ENCODE measurements at places on chromosomes 11 and 22.

GRCh38 chr11:65486570-65487466 is 12.0 kb upstream of the MALAT1 start:
- DNase-seq = no peak

GRCh38 chr11:103768816-103769215 is 267.6 kb upstream of the DDI1 start:
- DNase-seq = no peak

DNA sequence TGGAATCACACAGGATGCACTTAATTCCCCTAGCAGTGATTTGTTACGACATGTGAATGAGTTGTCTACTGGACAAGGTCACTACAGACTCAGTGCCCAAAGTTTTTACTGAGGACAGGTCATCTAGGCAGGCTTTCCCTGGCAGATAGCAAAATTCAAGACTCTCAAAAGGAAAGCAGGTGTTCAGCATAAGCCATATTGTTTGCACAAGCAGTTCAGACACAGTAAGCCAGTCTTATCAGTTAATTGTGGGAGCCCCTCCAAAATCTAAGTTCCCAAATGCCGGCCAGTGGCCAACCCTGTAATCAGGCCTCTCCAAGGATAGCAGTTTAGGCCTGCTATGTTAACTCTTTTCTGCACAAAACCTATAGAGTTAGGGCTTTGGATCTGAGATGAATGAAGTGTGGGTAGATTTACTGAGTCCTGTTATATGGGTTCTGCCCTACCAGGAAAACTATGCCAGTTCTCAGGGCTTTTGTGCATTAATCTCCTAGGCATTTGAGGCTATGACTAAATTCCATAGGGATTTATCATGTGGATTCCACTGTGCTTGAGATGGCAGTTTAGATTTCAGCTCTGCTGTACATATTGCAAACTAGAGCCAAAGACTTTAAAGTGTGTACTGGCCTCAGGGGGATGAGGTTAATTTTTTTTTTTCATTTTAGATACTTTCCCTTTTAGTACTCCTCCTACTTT is 4.8 kb upstream of the ARHGEF12 start:
- no peak for DNase-seq

DNA sequence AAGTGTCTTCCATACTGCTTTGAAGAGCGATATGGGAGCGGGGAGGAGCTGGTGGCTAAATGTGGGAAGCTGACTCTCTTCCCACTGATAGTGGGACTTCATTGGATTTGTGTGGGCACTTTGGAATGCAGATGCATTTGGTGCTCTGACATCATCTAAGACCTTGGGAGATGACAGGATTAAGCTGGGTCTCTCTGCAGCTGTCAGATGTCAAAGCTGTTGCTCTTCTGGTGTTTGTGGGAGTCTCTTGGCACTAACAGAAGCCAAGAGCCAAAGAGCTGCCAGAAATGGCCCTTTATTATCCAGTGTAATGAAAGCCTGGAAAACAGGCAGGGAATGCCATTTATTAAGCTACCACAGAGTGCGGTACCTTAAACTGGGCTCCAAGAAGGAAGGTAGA is 20.6 kb downstream of the GRAMD1B start:
- DNase-seq = peak; percentile 72

GRCh38 chr11:65354265-65355012 is at the start of gene TIGD3:
TIGD3 (plus strand) TSS chr11:65354751; CDS start chr11:65355809, 1,058 bp downstream.
- peak; percentile 91 for DNase-seq

- DNase-seq = no peak
Observed at GRCh38 chr11:134464981-134465730, 53.1 kb upstream of the B3GAT1 start.

GRCh38 chr22:23128269-23129108 is 13.3 kb downstream of the RSPH14 start:
- peak; percentile 91 for DNase-seq

- DNase-seq = no peak
Observed at GRCh38 chr11:119671561-119672015, 57.4 kb downstream of the NECTIN1 start.

DNA sequence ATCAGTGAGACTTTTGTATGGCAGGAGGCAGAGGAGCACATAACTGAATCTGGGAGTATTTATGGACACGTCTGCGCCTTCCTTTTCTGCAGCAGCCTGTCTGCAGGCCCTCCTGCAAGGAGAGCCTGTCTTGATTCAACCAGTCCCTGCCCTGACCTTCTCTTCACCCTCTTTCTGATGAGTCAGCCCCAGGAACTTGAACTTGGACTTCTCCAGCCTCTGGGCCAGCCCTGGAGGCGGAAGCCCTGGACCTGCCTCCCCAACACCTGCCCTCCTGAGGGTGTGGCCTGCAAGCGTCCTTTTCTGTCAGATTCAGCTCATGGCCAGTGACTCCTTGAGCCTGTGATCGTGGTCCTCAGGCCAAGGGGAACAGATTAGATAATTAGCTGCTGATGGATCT is 20.0 kb downstream of the DAGLA start:
- DNase-seq = no peak

GRCh38 chr11:66334605-66335442 is 1.4 kb downstream of the RIN1 start:
- no peak for DNase-seq

DNA sequence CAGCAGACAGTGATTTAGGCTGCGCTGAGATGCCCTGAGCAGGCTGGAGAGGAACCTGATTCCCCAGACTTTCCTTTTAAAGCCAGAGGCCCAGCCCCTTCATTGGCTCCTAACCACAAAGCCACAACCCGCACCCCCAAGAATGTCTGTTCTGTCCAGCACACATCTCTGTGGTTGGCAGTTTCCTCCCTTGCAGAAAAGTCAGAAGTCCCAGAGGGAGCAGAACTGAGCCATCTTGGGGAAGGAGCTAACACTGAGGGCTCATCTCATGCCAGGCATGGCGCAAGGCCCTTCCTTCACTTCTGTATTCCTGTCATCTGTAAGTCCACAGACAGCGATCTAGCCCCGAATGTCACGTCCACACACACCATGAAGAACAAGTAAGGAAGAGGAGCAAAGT is 97.1 kb upstream of the SYT13 start:
- DNase-seq = no peak

GRCh38 chr22:40189997-40190396 is 12.3 kb downstream of the TNRC6B start:
- no peak for DNase-seq

GRCh38 chr22:39090426-39091064 is 6.5 kb upstream of the APOBEC3H start:
- DNase-seq = no peak

GRCh38 chr22:40031766-40032470 is 37.2 kb downstream of the FAM83F start:
- DNase-seq = no peak

DNA sequence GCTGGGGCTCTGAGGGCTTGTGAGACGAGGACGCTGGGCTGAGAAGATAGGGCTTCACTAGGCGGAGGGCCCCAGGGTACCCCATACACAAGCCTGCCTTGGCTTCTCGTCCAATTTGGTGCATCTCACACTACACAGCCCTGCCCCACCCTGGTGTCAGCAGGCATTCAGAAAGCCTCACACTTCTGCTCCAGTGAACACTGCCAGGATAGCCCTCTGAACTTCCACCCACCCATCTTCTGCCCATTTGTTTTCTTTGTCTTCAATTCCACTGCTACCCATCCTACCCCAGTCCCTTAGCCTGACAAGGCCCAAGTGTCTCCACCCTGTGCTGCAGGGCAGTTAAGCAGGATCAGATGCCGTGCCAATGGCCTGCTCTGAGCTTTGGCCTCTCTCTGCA is 1.9 kb upstream of the BUD13 start:
- no peak for DNase-seq

- no peak for DNase-seq
Observed at GRCh38 chr11:47383071-47383470, 4.7 kb upstream of the SPI1 start.

- DNase-seq = no peak
Observed at GRCh38 chr11:44623731-44624491, 58.4 kb downstream of the CD82 start.

- no peak for DNase-seq
Observed at GRCh38 chr11:109851780-109852390, 241.3 kb upstream of the ZC3H12C start.

- DNase-seq = no peak
Observed at GRCh38 chr11:2774173-2775082, 74.6 kb upstream of the KCNQ1OT1 start.

DNA sequence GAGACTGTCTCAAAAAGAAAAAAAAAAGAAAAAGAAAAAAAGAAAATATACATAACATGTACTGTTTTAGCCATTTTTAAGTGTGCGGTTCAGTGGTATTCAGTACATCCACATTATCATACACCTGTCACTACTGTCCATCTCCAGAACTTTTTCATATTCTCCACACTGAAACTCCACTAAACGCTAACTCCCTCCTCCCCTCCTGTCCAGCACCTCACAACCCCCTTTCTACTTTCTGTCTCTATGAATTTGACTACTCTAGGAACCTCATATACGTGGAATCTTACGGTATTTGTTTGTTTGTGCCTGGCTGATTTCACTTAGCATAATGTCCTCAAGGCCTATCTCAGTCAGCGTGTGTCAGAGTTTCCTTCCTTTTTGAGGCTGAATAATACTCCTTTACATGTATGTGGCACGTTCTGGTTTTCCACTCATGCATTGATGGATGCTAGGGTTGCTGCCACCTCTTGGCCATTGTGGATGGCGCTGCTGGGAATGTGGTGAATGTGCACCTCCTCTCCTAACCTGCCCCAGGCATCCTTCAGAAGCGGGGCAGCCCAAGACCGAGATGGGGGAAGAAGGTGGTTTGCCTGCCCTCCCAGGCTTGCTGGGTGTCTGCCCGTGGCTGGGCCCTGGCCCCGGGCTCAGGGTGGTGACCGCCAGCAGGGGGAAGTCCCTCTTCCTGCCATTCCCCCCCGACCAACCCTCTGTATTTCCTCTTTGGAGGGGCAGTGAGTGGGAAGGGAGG is 60.5 kb downstream of the BCR start:
- DNase-seq = no peak

- no peak for DNase-seq
Observed at GRCh38 chr11:75894036-75894585, 79.1 kb downstream of the UVRAG start.

DNA sequence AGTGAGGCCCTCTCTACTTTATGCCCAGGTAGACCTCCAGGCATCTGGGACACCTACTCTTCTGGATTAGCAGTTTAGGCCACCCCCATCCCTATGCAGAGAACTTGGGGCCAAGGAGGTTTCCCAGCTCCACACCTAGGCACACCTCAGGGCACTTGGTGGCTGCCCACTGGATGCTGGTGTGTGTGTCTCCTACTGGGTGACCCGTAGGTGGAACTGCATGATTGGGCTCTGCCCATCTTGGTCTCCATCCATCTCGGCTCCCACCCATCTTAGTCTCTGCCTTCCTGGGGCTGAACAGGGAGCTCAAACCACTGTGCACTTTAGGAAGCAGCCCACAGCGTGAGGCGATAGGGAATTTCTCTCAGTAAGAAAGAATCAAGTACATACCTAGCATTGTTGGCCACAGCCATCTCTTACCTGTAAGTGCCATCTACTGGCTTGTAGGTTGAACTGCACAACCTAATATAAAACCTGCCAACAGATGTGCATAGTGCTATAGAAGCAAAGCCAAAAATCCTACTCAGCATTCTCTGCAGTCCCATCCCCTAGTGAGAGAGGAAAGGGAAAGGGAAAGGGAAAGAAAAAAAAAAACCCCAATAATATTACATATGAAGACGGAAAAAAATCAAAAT is 61.6 kb upstream of the PTPN5 start:
- DNase-seq = no peak

GRCh38 chr11:57497303-57498247 is 17.9 kb downstream of the SLC43A1 start:
- no peak for DNase-seq

DNA sequence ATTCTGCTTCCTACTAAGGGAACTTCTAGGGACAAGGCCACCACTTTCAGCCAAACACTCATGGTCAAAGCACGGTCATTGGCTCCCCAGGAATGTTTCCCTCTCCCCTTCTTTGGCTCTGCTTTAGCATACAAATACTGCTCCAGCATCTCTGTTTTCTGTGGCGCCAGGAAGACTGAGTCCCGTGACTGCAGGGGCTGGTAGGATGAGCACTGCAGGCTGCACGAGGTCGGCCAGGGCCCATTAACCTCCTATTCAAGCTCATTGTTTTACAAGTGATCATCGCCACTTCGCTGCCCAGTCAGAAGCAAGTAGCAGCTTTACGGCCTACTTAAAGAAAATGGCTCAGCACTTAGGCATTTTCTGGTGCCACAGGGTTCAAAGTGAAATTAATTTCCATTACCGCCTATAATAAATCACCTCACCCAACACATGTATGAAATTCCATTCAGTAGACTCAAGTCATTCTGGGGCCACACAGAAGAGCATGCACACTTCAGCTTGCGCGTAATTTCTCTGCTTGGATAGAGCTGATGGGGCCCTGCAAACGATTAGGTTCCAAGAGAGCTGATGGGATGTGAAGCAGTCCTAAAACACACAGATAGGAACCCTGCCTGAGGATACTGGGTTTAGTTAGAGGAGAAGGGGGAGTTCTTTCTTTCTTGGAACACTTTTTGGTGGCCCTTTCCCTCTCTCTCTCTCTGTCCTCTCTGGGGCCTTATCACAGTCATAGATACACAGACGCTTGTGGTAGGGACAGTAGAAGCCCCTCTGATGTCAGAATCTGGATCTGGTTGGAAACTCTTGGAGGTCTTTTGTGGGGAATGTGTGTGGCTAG is 173.7 kb downstream of the KIF18A start:
- no peak for DNase-seq

DNA sequence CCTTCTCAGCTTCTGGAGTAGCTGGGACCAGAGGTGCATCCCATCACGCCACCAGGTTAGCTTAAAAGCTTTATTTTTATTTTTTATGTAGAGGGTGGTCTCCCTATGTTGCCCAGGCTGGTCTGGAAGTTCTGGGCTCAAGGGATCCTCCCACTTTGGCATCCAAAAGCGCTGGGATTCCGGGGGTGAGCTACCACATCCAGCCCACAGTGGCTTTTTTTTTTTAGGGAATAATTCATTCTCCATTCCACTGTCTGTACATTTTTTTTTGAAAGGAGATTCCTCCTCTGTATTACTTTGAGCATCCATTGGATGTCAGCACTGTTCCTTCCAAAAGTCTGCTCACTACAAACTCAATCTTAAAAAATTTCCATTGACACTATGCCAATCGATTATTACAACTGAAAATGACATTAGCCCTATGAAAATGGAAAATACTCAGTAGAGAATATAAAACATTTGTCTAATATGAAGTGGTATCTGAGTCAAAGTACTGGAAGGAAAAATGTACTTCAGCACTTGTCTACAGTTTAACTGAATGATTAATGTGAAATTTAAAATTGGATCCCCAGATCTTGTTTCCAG is 1.3 kb upstream of the LPXN start:
- peak; percentile 21 for DNase-seq

- no peak for DNase-seq
Observed at GRCh38 chr11:131572423-131572822, 202.0 kb downstream of the NTM start.

Data from NCI-H446 treated with DMSO at 0.1 percent for 48 hours (cell line).